Suprapubic skin (tissue), 4 donors: ENCODE measurements at places on chromosomes 16 and 17. TPM values are rescaled to one million over a fixed set of nuclear protein-coding genes. Genes with fewer than 3 reads are reported as not detected.

- DNase-seq: no peak
These were observed 1.4 kb upstream of the PIK3R5 start for GRCh38 chr17:8966926-8967325.

DNA sequence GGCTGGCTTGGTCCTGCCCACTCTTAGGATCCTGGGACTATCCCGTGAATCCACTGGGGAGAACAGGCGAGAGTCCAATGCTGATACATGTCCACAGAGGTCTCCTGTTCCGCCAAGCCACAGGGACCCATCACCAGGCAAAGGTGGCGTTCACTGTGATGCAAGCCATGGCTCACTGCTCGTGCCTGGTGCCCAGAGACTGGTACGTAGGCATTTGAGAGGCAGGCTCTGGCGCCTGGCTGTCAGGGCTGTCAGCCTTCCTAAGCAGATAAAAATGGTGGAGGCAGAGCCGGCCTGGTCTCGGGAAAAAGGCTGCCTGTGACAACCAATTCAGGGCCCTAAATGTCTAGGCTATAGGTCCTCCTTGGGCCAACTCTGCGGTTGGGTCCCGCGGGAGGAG lies 2329.0 kb downstream of the TP53TG3F start:
- DNase-seq: no peak

DNA sequence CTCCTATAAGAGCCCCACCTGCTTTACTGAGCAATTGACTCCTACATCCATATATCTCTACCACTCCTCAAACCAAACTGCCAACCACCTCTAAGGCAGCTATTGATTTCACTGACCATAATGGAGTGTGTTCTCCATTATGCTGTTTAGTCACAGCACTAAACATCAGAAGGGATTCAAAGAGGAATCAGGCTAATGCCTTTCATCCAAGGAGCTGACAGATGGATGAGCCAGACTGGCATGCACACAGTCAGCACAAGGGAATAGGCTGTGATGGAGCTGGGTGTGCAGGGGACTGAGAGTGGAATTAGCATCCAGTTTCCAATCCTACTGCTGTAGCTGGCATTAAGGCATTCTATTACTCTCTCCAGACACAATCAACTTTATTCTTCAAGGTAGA lies 88.7 kb upstream of the CCL2 start:
- DNase-seq: no peak

- no peak for DNase-seq
These were observed 22.4 kb downstream of the C1QTNF1 start for GRCh38 chr17:79046197-79046915.

DNA sequence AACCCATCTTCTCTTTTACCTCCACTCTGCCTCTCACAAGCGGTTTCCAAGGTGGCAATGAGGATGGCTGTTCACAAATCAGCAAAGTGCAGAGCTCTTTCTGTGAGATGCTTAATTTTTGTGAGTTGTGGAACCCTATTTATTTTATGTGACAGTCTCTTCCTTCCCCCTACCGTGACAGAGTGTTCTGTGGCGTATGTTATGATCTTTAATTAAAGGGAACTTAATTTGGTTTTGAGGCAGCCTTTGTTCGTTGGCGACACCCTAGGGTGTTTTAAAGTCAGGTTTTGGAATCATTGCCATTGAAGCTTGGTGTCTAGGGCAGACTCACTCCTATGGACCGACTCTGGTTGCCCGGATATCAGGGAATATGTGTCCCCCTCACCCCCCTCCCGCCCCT lies 83.3 kb upstream of the IRX3 start:
- DNase-seq: no peak

DNA sequence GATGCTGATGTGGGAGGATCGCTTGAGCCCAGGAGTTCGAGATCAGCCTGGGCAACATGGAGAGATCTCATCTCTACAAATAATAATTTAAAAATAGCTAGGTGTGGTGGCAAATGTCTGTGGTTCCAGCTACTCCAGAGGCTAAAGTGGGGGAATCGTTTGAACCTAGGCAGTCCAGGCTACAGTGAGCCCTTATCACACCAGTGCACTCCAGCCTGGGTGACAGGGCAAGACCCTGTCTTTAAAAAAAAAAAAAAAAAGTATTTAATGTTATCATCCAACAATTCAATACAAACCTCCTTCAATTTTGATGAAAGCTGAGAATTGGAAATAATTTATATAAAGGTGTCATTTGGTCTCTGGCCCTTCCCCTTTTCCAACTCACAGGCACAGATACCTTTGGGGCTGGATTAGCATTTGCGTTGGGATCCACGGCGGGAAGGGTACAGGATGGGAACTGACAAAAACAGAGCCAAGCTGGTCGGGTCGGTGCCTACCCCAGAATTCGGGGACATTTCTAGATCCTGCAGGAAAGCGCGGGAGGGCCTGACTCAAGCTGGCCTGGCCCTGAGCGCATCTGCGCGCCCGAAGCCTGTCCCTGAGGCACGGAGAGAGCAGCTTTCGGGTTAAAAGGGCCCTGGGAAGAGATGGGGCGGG lies 860 bp upstream of the DCAF7 start:
- no peak for DNase-seq

DNA sequence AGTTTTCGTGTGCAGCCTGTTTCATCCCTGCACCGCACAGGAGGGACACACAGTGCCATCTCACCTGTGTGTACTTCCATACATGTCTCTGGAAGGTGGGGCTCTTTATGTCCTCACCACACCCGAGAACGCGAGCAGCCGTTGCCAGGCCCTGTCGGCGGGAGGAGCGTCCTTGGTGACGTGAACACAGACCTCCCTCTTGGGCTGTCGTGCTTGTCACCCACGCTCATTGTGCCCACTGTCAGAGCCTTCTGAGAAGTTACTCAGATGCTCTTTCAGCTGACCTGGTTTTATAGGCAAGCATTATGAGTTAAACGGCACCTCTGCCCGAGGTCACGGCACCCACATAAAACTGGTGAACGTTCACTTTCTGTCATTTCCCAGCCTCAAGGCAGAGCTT lies 40.2 kb downstream of the ZNF750 start:
- no peak for DNase-seq

GRCh38 chr16:14628806-14629611 lies 1.1 kb downstream of the PARN start:
- no peak for DNase-seq

DNA sequence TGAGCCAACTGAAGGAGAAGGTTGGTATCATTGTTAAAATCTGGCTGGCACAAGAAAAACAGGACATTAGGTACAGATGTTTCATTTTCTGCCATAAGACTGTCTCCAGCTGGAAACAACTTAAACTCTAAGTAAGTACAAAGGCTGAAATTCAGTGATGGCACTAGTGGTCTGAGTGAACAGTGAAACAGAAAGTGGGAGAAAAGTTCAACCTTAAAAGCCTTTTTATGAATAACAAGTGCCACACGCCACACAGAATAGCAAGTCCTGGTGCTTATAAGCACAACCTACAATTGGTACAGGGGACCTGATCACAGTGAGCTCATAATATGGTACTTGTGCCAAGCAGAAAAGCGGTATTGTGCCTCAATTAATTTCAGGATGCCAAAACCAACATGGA lies 56.7 kb downstream of the CEP112 start:
- no peak for DNase-seq

DNA sequence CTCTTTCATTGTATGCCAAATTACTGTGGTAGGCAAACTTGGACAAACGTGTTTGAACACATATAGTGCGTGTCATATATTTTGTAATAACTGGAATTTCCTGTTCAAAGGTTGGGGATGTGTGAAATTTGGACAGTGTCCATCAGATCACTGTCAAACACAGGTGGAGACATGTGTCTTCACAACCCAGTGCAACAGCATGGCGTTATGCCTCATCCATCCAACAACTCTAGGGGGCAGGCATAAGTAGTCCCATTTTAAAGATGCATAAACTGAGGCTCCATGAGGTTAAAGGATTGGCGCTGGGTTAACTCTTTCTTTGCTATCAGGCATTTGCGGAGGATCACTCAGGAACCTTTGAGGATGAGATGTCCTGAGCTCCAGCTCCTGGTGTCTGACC lies 103.7 kb downstream of the RBFOX1 start:
- DNase-seq: no peak

DNA sequence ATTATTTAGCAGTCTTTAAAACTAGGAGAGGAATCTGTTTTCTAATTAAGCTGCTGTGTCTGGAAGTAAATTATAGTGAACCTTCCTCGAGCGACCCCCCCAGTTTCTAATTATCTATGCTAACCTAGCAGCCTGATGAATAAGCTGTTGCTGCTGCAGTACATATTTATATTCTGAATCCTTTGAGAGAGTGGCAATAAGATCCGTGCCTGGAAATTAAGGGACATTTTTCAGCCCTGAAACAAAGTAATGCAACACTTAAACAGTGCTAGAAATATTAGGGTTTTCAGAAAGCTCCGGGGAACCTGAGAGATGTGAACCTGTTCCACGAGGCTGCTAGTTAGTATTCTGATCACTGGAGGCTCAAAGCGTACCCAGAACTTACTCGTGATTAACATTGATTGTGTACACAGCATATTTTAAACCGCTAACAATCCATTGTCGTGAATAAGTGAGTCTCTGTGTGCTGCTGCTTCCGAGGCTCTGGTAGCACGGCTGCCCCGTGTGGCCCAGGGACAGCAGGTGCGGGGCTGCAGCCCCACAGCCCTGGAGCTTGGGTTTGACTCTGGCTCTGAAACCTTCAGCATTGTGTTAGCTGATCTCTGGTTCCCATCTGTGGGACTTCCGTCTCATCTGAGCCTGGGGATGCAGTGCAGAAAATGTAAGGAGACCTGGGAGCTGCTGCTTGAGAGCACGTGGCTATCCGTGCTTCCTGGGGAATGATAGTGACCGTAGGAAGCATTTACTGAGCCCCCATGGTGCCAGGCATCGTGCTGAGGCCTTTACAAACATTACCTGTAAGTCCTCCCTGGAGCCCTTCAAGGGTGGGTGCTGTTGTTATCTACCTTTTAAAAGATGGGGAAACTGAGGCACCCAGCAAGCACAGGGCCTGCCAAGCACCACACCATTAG lies 190.9 kb upstream of the CHMP6 start:
- DNase-seq: peak; percentile 29

Gene KCNJ12
- 5.6 TPM for total RNA-seq

Gene SBK1
- total RNA-seq: 2.6 TPM

Gene RAB26
- total RNA-seq: 0.64 TPM
